HepG2 (cell line): ENCODE measurements at places on chromosomes 3 and 15. TPM values are rescaled to one million over a fixed set of nuclear protein-coding genes. Genes with fewer than 3 reads are reported as not detected.

GRCh38 chr15:83858820-83859505, 205.0 kb downstream of the ADAMTSL3 start:
- DNase-seq, result no peak
- no peak overlapping the region for H3K27ac ChIP-seq

- no peaks in the 10 kb centered on the region for H3K4me1 ChIP-seq
- no peaks in the 10 kb centered on the region for H3K36me3 ChIP-seq
- no peak overlapping the region for H3K4me3 ChIP-seq
- DNase-seq, result no peak
These were observed 63.9 kb upstream of the NUDT16 start for GRCh38 chr3:131317667-131318066.

DNA sequence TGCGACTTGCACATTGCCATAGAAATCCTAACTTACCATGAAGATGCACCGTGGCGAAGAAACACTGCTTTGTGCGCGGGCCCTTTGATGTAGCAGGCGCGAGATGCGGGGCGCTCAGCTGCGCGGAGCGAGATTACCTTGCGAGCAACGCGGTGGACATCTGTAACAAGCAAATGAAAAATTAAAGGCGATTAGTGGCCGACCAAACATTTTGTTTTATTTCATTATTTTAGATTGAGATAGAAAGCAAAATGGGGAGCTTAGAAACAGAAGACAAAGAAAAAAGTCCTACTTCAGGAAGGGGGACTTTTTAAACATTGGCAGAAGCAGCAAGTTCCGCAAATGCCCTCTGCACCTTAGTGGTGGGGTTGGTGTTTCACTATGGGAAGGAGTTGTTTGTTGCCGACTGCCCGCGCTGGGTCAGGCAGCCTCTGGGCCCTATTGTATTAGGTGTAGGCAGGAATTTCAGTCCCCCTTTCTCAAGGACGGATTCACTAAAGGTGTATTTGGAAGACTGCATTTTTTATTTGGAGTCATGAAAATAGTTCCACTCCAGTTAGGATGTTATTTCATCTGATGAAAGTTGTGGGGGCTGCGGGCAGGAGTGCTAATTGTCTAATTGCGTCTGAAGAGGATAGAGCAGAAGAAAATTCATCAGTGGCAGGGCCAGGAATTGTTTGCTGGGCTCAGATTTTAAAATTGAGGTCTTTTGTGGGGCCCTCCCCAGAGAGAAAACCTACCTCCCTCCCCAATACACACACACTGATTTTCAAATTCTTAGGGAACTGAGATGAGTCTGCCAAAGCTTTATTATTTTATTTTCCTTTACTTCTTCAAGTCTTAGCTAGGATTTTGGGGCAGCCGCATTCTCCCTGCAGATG, 17.4 kb downstream of the ZIC4 start:
- no peak overlapping the region for H3K27ac ChIP-seq
- H3K27me3 ChIP-seq, result peaks cover 40% of the 10 kb centered on the region
- no peaks in the 10 kb centered on the region for H3K4me1 ChIP-seq
- no peak overlapping the region for H3K4me3 ChIP-seq
- no peaks in the 10 kb centered on the region for H3K36me3 ChIP-seq
- DNase-seq, result no peak

The CNTN3 gene
- total RNA-seq, result not detected in 2 replicates

The KBTBD8 gene
- total RNA-seq, result 7.6 and 16.2 TPM in 2 replicates
